M059J (cell line): ENCODE measurements at places on chromosomes 2 and 18.

DNA sequence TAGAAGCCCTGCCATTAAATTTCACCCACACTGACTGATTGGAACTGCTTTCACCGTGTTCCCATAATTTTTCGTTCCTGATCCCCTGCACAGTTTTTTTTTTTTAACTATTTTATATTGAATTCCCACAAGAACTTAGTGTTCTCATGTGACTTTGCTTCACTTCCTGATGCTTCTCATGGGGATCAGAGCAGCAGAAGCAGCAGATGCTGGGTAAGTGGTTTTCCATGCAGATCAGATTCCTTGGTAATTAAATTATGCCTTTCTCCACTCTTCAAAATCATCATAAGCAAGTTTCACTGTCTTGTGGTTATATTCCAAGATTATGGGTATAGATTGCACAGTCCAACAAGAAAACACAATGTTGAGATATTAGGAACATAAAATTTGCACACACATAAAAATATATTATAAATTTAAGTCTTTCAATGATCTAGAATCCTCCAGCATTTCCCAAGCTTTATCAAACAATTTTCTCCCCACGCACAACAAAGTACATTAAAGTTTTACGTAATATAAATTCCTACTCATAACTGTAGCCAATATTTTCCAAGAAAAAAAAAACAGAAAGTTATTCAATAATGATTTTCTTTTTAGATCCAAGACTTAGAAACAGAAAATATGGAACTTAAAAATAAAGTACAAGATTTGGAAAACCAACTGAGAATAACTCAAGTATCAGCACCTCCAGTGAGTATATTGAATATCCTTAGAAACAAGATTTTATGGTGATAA is 277.9 kb downstream of the GULP1 start:
- DNase-seq = no peak

DNA sequence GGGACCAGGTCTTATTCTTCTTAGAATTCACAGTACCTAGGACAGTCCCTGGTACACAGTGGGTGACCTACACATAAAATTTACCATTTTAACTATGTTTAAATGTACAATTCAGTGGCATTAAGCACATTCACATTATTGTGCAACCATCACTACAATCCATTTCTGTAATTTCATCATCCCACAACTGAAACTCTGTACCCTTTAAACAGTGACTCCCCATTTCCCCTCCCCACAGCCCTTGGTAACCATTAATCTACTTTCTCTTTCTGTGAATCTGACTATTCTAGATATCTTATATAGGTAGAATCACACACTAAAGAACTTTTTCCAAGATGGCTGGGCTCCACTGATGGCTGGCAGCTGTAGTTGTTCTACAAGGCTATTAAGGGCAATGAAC is 41.6 kb downstream of the GFPT1 start:
- no peak for DNase-seq

- DNase-seq = no peak
Measured at GRCh38 chr18:2392446-2392845, 178.9 kb downstream of the METTL4 start.

DNA sequence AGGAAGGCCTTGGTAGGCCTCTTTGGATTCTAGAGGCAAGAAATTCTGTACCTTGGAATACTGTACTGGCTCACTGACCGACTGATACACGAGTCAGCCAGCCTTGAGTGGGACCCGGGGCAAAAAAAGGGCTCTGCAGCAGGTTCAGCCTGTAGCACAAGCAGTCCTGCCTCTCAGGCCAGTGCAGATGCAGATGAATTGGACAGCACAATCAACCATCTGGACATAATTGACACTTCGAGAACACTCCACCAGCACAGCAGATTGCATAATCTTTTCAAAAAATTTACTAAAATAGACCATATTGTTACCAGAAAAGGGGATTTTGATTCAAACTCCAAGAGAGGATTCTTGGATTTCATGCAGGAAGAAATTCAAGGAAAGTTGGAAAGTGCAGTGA is 241.6 kb downstream of the RPIA start:
- DNase-seq = no peak

GRCh38 chr2:66824926-66825325 is 390.0 kb downstream of the MEIS1 start:
- DNase-seq = no peak

GRCh38 chr18:49924293-49924983 is 111.1 kb upstream of the ACAA2 start:
- no peak for DNase-seq

DNA sequence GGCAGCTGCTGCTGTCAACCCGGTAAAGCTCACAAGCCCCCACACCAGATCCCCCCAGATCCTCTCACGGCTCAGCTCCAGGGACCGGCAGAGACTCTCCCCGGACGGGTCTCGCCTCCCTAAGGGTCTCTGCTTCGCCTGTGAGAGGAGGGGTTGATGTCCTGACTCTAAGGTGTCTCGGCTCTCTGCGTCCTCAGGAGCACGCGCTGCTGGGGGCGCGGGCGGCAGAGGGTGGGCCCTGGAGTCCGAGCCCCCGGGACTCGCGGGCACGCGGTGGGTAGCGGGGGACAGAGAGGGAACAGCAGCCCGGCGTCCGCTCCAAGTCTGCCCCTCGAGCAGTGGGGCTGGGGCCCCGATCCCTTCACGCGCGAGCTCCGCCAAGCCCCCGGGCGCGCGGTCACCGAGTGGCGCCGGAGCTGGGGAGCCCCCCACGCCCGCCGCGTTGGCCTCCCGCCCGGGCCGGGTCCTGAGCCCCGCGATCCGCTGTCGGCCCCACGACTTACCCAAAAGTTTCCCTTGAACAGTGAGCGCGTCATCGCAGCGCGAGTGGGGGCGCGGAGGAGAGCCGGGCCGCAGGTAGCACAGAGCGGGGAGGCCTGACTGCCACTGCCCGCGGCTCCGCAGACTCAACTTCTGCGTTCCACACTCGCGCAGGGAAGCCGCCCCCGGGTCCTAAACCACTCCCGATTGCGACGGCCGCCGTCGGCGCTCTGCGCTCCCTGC is at the start of gene PSTPIP2:
PSTPIP2 (minus strand) TSS at position 608 of the 723 bp plus-strand sequence; CDS start at position 536, 72 bp downstream.
- DNase-seq = peak; percentile 53
